ENCODE measurements at places on chromosomes 5 and 9.

GRCh38 chr5:64108674-64109073 lies 57.0 kb upstream of the RNF180 start:
- no peak for DNase-seq

- DNase-seq: no peak
These were observed 246.3 kb downstream of the IRX2 start for GRCh38 chr5:2505217-2505616.

- DNase-seq: no peak
These were observed 14.6 kb downstream of the KIF4B start for GRCh38 chr5:155027993-155028629.

GRCh38 chr5:103780794-103781193 lies 218.2 kb upstream of the NUDT12 start:
- no peak for DNase-seq

- DNase-seq: no peak
These were observed 248.2 kb downstream of the TRIM32 start for GRCh38 chr9:116935149-116935897.

GRCh38 chr5:59660737-59661136 lies 232.8 kb downstream of the PDE4D start:
- no peak for DNase-seq

GRCh38 chr5:54638106-54638505 lies 120.5 kb downstream of the SNX18 start:
- DNase-seq: no peak

GRCh38 chr5:97094579-97095317 lies 47.7 kb downstream of the LIX1 start:
- DNase-seq: no peak

DNA sequence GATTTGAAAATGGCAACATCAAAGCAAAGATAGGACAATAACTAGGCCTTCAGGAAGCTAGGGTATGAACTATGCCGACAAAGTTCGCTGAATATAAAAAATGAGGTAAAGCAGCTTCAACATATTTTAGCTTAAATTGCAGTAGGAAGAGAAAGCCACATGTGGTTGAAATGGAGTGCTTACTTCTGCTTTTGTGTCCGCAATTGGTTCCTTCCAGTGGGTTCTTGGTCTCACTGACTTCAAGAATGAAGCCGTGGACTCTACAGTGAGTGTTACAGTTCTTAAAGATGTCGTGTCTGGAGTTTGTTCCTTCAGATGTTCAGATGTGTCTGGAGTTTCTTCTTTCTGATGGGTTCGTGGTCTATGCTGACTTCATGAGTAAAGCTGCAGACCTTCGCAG lies 95.2 kb downstream of the APTX start:
- no peak for DNase-seq

DNA sequence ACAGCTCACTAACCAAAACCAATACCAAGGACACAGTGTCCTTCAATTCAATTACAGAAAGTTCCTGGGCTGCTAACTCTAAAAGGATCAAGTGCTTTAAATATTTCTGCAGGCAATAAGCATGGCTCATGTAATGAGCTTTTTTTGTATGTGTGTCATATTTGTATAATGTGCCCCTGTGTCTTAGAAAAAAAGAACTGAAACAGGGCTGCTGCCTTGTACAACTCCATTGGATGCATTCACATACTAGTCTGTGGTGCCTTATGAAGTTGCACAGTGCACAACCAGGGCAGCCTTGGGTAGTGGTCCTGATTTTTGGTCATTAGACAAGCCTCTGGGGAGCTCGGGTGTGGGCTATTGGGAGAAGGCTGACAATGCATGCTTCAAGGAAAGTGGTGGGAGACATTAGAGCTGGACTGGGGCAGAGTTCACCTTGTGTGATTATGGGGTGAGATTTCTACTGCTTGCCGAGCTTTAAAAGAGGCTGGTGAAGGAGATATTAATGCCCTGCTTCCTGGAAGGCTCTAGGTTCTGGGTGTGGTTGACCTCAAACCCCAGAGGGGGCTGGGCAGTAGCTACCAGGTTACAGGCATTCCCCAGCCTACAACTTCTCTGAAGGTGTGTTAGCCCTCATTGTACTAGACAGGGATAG lies 3.6 kb upstream of the CPEB4 start:
- no peak for DNase-seq

- no peak for DNase-seq
These were observed 105.1 kb downstream of the SERINC5 start for GRCh38 chr5:80150731-80151130.

DNA sequence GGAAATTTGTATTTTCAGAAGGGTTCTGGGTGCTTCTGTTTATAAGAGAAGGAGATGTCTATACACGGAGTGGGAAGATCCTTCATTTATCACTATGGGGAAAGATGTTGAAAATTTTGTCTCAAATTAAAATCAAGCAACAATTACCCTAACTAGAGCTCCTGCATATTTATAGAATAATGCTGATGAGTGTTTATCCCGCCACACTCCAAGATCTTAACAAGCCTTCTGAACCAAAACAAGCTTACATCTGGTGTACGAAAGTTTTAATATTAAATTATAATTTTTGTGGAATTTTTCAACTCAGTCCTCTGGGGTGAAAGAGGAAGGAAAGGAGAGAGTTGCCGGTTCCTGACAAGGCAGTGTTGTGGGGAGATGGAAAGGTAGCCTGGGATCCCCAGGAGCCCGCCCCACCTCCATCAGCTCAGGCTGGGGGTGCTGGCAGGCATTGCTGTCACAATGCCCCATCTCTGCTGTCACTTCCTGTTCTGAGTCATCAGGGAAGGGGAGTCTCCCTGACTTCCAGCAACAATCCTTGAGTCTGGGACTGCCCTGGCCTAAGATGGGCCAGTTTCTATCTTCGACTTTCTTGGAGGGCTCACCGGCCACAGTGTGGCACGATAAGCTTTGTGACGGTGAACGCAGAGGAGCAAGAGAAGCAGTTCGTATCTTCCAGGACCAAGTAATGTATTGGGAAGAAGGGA lies 64.5 kb downstream of the ERAP1 start:
- no peak for DNase-seq

DNA sequence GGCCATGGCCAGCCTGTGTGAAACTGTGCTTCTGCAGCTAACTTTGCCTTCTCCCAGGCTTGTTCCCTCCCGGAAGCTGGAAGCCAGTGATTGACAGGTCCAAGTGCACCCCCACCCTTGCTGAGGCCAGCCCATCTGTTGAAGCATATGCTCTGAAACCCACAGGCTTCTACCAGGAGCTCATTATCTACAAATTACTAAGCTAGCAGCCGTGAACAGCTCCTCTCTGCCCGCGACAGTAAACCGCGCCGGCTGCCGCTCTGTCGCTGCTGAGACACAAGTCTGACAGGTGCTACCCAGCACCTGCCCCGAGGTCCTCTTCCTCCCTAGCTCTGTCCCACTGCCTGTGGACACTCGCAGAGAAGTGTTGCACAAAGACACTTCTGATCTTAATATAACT lies 490.9 kb downstream of the GADD45G start:
- no peak for DNase-seq
